SJCRH30 (cell line): ENCODE measurements at places on chromosomes 16 and 17. TPM values are rescaled to one million over a fixed set of nuclear protein-coding genes. Genes with fewer than 3 reads are reported as not detected.

CDH8 gene
- total RNA-seq, result not detected in 2 replicates

TGFB1I1 gene
- 12.9 and 13.1 TPM in 2 replicates for total RNA-seq

PHAF1 gene
- total RNA-seq, result 39.5 and 45.2 TPM in 2 replicates

NPIPA1 gene
- total RNA-seq, result 29.2 and 36.8 TPM in 2 replicates

ATP2C2 gene
- total RNA-seq, result 5.1 and 6.2 TPM in 2 replicates

KRT20 gene
- total RNA-seq, result 0.08 and 0.28 TPM in 2 replicates

FOXF1 gene
- 24.6 and 24.9 TPM in 2 replicates for total RNA-seq

TBL3 gene
- 30.6 and 31.8 TPM in 2 replicates for total RNA-seq

PLA2G10 gene
- not detected in 2 replicates for total RNA-seq

KRTAP9-2 gene
- total RNA-seq, result not detected in 2 replicates

MTHFSD gene
- total RNA-seq, result 5.9 and 7.2 TPM in 2 replicates

GRCh38 chr17:4969047-4969550 lies 1.5 kb upstream of the SPAG7 start:
- DNase-seq, result no peak

GRCh38 chr17:73865831-73866230 lies 221.6 kb upstream of the SDK2 start:
- DNase-seq, result no peak

DNA sequence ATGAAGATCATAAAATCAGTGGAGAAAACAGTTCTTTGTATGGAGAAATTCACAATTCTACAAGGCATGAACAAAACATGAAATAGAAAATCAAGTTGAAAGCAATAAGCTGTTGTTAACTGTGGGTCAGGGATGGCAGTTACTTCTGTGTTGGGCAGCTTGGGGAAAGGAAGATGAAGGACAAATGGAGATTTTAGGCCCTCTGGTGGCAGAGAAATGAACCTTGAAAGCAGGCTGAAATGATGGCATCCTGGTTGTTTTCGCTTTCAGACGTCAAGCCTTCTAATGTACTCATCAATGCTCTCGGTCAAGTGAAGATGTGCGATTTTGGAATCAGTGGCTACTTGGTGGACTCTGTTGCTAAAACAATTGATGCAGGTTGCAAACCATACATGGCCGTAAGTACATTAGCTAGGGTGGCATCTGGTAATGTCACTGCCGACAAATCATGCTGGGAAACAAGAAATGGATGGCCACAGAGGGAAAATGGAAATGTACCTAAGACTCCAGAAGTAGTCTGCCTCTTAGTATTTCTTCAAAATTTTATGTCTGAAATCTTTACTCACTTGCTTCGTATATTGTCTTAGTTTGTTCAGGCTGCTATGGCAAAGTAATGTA lies 108.9 kb downstream of the MAP2K6 start:
- no peak for DNase-seq

GRCh38 chr17:66834919-66835454 lies at the start of gene CACNG5:
TSS of gene CACNG5 (plus strand) at chr17:66835117. CDS start at chr17:66877333, 42,216 bp downstream.
- DNase-seq, result no peak

DNA sequence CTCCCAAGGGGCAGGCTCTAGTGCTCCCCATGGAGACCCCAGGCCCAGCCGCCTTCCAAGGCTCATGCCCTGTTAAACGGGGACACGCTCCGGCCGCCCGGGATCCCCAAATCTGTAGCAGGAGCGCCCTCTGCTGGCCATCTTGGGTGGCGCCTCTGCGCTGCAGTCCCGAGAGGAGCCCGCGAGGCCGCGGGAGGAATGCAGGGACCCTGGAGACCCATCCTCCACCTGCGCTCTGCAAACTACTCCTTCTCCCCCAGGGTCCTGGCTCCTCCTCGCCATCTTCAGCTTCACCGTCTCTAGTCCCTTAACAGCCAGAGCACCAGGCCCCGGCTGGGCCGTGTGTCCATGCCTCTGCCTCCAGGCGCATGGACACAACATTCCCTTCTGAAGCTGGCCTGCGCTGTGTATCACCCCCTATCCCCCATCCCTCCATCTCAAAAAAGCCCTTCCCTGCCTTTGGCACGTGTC lies 23.6 kb upstream of the KRT17 start:
- DNase-seq, result peak; percentile 89

- DNase-seq, result no peak
Measured at GRCh38 chr17:32341141-32341856, 674 bp downstream of the C17orf75 start.

DNA sequence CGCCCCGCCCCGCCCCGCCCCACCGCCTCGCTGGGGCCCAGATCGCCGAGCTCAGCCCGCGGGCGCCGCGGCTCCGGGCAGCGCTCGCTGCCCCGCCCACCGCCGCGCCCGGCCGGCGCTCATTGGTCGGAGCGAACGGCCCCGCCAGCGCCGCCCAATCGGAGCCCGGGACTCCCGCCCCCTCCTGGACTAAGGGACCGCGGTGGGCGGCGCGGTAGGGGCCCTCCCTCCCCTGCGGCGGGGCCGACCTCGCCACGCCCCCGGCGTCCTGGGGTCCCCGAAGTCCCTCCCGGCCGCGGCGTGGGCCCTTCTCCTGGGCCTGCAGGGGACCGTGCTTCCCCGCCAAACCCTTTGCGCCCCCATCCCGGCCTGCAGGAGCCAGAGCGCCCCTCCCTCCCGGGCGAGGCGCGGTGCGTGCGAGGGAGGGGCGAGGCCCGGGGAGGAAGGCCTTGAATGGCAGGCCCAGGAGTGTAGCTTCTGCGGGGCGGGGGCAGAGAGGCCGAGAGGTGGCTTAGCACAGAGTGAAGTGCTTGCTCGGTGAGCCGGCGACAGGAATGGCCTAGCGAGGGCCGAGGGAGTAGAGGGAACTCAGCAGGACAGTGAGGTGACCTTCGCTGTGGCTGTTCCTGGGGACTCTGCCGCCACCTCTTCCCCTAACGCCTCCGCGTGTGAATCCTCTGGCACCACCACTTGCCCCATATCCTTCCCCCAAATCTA lies at the start of gene CAMKK1:
TSS of gene CAMKK1 (minus strand) at position 51 of the 717 bp plus-strand sequence. CDS start 7,366 bp downstream, outside the sequence.
- DNase-seq, result peak; percentile 84

- no peak for DNase-seq
Measured at GRCh38 chr17:40561294-40561870, 3.9 kb downstream of the CCR7 start.

GRCh38 chr17:63447471-63448009 lies 1.4 kb upstream of the CYB561 start:
- no peak for DNase-seq

DNA sequence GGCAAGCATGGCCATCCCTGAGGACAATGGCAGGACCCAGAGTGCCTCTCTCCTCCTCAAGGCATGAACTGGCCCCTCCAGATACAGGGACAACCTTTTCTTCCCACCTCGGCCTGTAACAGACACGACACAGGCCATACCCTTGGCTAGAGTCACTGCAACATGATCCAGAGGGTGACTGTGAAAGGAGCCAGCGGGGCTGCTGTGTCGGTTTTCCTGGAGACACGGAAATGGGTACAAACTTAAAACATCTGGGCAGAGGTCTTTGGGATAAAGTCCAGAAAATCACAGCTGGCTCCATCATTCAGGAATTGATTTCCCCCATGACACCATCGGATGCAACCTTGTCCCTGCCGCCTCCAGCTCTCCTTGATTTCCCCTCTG lies 5.3 kb downstream of the CEP295NL start:
- DNase-seq, result no peak

- DNase-seq, result no peak
Measured at GRCh38 chr16:12240036-12240435, 263.5 kb downstream of the SNX29 start.

GRCh38 chr17:45247429-45248131 lies 14.3 kb downstream of the SPATA32 start:
- peak; percentile 91 for DNase-seq

DNA sequence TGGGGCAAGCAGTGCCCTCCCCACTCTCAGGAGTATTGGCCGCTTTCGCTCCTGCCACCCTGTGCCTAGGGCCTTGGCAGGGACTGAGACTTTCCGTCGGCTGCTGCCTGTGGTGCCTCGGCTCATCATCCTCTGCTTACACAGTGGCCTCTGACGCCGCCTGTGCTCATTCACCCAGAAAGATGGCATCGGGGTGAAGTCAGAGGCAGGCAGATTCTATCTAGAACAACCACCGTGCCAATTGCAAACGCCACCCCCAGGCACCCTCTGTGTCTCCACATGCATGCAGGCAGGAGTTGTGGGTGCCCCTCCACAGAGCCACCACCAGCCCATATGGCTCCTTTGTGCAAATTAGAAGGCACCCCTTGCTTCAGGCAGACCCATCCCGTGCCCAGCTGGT lies 154.2 kb upstream of the GSE1 start:
- DNase-seq, result no peak

DNA sequence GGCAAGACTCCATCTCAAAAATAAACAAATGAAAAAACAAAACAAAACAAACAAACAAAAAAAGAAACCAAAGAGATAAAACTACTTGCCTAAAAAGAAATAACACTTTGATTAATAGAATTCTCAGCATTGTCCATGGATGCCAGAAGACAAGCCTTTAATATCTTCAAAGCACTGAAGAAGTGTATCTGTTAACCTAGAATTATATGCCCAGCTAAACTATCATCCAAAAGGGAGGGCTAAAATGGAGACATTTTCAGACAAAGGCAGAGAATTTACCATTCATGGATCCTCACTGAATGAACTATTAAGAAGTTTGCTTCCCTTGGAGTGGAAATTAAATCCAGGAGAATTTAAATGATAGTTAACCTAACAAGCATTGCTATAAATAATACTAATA lies 130.1 kb upstream of the SEC14L1 start:
- DNase-seq, result no peak

- peak; percentile 83 for DNase-seq
Measured at GRCh38 chr16:79656553-79657115, 56.1 kb upstream of the MAF start.

- peak; percentile 71 for DNase-seq
Measured at GRCh38 chr17:32142857-32143526, 690 bp downstream of the RHOT1 start.

DNA sequence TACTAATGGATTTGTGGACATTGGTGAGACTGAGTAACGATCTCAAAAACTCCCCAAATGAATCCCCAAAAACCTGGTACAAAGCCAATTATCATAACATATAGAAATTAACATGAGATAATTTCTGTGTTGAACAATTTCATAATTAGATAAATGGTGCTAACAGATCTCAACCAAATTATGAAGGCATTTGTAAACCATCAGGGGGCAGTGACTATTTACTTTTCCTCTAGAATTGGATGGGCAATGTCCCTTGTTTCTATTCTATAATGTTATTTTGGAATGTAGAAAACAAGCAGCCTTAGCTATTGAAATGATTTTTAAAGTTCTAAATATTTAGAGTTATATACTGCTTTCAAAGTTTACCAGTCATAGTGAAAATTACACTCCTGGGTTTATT lies 57.8 kb downstream of the MYH10 start:
- DNase-seq, result no peak

DNA sequence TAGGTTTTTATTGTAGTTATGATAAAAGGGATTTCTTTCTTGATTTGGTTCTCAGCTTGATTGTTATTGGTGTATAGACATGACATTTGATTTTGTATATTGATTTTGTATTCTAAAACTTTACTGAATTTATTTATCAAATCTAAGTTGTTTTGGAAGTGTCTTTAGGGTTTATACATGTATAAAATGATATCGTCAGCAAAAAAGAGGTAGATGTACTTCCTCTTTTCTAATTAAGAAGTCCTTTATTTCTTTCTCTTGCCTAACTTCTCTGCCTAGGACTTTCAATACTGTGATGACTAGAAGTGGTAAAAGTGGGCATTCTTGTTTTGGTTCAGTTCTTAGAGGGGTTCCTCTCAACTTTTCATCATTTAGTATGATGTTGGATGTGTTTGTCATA lies 487.3 kb upstream of the KIF2B start:
- no peak for DNase-seq

GRCh38 chr16:89828870-89829629 lies 775 bp downstream of the SPIRE2 start:
- no peak for DNase-seq

DNA sequence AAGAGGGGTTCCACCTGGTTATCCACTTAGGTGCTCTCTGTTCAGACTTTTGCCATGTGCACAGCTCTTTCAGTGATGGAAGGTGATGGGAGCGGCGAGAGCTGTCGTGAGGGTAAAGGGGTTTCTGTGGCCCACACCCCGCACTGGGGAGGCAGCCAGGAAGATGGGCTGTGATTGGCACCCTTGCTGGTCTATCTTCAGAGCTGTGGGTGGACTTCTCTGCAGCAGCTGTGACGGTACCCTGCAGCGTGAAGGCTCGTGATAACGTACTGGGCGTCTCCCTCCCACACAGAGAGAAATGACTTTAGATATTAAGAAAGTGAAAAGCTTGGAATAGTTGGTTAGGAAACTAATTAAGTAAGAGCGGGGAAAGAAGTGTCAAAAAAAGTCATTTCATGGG lies 45.8 kb downstream of the MPRIP start:
- no peak for DNase-seq
